ENCODE measurements at places on chromosomes 5 and 9. TPM values are rescaled to one million over a fixed set of nuclear protein-coding genes. Genes with fewer than 3 reads are reported as not detected.

The PCDHB4 gene
- 0.69 TPM for total RNA-seq

The EIF4E1B gene
- not detected for total RNA-seq

The CCDC112 gene
- 10.9 TPM for total RNA-seq

The IGFBPL1 gene
- total RNA-seq: not detected

The CPLANE1 gene
- total RNA-seq: 28.1 TPM

Measured in melanocyte of skin (primary cell).